CD4-positive, alpha-beta T cell treated with Interleukin-15 for 1 hour (primary cell): ENCODE measurements at places on chromosomes 1 and 21.

- no peak for DNase-seq
Measured at GRCh38 chr1:156862997-156863599, 2.4 kb downstream of the NTRK1 start.

DNA sequence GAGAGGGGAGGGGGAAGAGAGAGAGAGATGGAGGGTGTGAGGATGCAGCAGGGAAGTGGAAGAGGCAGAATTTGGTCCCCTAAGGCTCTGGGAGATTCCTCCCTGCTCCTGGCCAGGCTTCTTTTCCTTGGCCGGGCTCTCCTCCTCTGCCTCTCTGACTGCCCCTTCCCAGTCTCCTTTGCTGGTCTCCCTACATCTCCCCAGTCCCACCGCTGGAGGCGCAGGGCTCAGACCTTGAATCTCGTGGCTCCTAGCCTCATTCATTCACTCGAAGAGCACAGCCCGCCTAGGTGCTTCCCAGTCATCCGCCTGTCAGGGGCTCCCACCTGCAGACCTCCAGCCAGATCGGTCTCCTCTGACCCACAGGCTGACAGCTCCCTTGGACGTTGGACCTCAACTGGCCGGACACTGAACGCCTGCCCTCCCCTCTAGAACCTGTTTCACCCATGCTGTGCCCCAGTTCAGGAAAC, 76.5 kb downstream of the VWA5B1 start:
- no peak for DNase-seq

GRCh38 chr1:38444770-38445442, 398.3 kb upstream of the POU3F1 start:
- no peak for DNase-seq

DNA sequence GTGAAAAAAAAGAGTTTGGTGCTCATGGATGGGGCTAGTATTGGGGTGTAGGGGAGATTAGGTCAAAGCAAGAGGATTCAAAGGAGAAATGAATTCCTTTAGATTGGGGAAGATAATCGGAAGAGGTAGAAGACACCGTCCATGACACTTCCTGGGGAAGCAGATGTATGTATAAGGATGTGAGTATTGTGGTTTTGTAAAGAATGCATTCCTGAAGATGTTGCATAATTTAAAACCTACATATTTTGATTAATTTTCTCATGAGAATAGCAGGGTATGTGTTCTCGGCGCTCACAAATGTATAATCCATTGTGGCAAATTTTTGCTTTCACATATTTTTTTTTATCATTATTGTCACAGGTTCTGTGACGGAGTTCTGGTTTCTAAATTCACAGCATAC, 5.5 kb upstream of the LGALS8 start:
- no peak for DNase-seq

GRCh38 chr1:161083748-161084596, 5.4 kb downstream of the NECTIN4 start:
- DNase-seq: no peak

DNA sequence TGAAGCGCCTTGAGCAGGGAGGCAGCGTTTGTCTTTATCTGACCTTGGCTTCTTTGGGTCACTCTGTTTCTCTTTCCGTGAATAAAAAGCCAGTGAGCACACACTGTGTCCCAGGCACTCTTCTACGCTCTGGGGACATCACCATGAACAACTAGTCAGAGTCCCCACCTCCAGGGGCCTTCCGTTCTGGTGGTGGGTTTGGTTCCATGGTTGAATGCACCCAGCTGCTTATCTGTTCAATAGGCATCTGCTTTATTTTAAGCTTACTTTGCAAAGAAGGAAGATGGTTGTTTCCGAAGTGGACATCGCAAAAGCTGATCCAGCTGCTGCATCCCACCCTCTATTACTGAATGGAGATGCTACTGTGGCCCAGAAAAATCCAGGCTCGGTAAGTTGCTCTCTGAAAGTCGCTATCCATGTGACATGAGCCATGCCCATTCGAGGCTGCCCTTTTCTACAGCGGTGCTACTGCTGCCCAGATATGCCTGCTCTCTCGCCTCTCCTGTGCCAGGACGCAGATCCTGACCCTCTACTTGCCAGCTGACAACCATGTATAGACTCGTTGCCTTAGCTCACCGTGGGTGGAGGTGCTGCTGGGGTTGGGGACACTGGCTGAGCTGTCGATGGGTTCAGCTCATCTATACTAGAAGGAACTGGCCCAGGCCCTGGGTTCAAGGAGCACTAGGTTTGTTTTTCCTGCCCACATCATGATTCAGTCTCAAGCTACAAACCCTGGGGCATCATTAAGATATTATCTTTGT, 5.9 kb downstream of the MX1 start:
- peak; percentile 44 for DNase-seq

DNA sequence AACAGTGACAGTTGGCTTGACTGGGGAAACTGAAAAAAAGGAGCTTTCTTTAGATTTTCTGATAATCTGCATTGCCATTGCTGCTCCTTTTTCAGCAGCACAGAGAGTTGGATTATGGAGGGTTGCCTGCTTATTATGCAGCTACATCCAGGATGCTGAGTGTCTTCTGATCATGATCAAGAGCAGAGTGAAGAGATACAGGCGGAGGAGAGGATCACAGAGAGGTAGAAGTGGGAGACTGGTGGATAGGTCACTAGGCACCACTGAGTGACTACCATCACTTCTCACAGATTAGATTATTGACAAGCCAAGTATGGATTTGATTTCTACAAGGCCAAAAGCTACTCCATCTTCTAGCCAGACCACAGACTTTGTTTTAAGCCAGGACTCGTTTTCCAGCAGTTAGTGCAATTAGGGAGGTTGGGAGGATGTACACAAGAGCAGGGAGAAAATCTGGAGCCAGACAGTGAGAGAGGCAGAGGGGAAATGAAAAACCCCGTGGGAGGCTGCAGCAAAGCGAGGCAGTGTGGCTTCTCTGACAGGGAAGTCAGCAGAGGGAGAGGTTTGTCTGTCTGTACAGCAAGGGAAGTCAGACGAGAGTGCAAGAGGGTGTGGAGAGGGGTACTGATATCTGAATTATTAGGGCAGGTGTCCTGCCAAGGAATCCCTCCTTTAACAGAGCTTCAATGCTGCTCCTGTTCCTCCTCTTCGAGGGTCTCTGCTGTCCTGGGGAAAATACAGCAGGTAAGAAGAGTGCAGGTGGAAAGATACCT, at the start of gene CD1E:
Gene CD1E (plus strand): TSS at position 592 of the 773 bp plus-strand sequence. CDS start 95 bp downstream, at position 687.
- DNase-seq: no peak

- DNase-seq: no peak
Measured at GRCh38 chr1:64692911-64693310, 52.0 kb upstream of the RAVER2 start.

- no peak for DNase-seq
Measured at GRCh38 chr21:18913914-18914313, 510.3 kb upstream of the TMPRSS15 start.

- no peak for DNase-seq
Measured at GRCh38 chr1:87515781-87516180, 187.1 kb downstream of the LMO4 start.
